ENCODE measurements at places on chromosomes 12 and 14. TPM values are rescaled to one million over a fixed set of nuclear protein-coding genes. Genes with fewer than 3 reads are reported as not detected.

DNA sequence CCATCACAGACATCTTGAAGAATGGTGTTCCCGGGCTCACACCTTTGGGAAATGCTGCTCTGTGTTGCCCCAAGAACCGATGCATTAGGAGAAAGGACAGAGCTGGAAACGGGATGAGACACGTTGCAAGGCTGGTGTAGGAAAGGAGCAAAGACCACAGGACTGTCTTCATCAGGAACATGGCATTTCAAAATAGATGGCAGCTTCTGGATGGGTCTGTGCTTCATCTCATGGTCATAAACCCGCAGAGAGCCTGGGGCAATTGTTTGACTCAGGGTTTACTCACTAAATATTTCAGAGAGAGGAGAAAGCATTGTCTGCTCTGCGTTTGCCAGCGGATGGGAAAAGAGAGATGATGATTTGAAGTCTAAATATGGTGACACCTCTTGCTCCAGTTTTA lies 76.3 kb downstream of the CACNA1C start:
- H3K36me3 ChIP-seq, result no peaks in the 10 kb centered on the region
- peaks cover 31% of the 10 kb centered on the region for H3K4me1 ChIP-seq
- no peak overlapping the region for H3K27ac ChIP-seq
- no peak for DNase-seq
- H3K27me3 ChIP-seq, result no peaks in the 10 kb centered on the region

GRCh38 chr12:130571089-130571488 lies 145.0 kb downstream of the RIMBP2 start:
- H3K4me1 ChIP-seq, result no peaks in the 10 kb centered on the region
- H3K36me3 ChIP-seq, result no peaks in the 10 kb centered on the region
- H3K27me3 ChIP-seq, result no peaks in the 10 kb centered on the region
- no peak for DNase-seq

GRCh38 chr12:8849876-8850275 lies 27.5 kb downstream of the A2ML1 start:
- H3K27ac ChIP-seq, result no peak overlapping the region
- no peaks in the 10 kb centered on the region for H3K4me1 ChIP-seq
- H3K27me3 ChIP-seq, result no peaks in the 10 kb centered on the region
- no peak for DNase-seq
- no peaks in the 10 kb centered on the region for H3K36me3 ChIP-seq

DNA sequence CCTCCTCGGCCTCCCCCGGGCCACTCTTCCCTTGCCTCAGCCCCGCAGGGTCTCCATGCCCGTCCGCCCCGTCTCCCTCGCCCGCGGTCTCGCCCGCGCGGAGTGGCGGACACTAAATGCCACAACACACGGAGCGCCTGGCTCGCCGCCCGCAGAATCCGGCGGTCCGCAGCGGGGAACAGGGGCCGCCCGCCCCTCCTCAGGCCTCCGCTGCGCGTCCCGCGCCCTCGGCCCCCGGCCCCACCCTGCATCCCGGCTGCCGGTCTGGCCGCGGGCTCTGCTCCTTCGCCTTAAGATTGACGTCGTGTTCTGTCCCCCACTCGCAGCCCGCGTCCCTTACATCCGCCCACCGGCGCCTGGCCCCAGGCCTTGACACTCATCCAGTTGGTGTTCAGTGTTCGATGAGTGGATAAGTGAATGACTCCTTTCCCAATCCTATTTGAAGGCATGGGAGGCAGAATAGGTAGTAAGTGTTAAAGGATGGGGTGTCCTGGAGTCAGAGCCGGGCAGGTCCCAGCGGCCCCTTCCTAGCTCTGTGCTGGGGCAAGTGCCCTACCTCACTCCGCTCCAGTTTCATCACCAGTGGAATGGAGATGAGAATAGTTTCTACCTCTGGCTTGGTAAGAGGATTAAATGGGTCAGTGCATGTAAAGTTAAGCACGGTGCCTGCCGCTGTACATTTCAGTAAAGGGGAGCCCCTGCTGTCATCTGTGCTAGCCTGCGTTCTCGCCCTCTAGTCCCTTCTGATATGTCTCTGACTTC lies 622 bp downstream of the TECPR2 start:
- DNase-seq, result peak; percentile 32
- H3K27ac ChIP-seq, result peak overlapping the region; percentile 88
- H3K4me1 ChIP-seq, result peaks cover 18% of the 10 kb centered on the region
- H3K27me3 ChIP-seq, result no peaks in the 10 kb centered on the region
- peak overlapping the region; percentile 95 for H3K4me3 ChIP-seq

Gene GALNT9
- total RNA-seq, result 1.7 TPM

Gene SAV1
- total RNA-seq, result 47.9 TPM

Gene DAD1
- total RNA-seq, result 236 TPM

Gene PAX9
- total RNA-seq, result 0.21 TPM
